ENCODE measurements at places on chromosomes 4 and X.

GRCh38 chr4:94219402-94219801, 11.7 kb downstream of the SMARCAD1 start:
- no peak overlapping the region for H3K27ac ChIP-seq
- H3K36me3 ChIP-seq: peaks cover 45% of the 10 kb centered on the region
- no peaks in the 10 kb centered on the region for H3K27me3 ChIP-seq
- no peak for DNase-seq
- peaks cover 25% of the 10 kb centered on the region for H3K4me1 ChIP-seq
- no peak overlapping the region for H3K4me3 ChIP-seq

- H3K4me1 ChIP-seq: no peaks in the 10 kb centered on the region
- H3K36me3 ChIP-seq: no peaks in the 10 kb centered on the region
- H3K4me3 ChIP-seq: no peak overlapping the region
These were observed 210.9 kb downstream of the KLHL4 start for GRCh38 chrX:87728459-87728858.

DNA sequence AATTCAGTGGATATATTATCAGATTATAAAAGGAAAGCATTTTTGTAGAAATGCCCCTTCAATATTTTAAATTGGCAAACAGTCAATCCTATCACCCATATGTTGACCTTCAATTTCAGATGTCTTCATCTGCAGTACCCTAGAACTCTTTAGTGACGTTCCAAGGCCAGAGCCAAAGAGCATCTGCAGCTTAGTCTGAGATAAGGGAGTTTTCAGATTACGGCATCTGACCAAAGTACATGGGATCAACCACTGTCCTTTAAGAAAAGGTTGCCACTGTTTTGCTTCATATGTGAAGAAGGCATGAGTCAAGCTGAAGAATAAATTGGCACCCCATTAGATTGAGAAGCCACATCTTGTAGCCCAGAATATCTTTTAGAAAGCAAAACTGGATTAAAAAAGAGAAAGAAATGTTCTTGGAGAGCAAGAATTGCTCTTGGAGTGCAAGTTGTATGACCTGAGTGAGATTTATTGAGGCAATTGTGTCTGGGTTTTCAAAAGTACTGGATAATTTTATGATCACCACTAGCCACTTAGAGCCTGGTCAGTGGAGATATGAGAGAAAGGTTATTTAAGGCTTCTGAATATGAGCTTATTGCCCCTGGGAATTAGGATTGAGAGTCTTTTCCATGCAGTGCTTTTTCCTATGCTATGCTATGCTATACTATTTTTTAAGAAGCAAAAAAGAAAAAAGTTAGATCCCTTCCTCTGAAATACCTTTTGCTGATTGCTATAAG, 251.9 kb upstream of the NR3C2 start:
- no peak for DNase-seq
- no peak overlapping the region for H3K4me3 ChIP-seq
- no peaks in the 10 kb centered on the region for H3K27me3 ChIP-seq

DNA sequence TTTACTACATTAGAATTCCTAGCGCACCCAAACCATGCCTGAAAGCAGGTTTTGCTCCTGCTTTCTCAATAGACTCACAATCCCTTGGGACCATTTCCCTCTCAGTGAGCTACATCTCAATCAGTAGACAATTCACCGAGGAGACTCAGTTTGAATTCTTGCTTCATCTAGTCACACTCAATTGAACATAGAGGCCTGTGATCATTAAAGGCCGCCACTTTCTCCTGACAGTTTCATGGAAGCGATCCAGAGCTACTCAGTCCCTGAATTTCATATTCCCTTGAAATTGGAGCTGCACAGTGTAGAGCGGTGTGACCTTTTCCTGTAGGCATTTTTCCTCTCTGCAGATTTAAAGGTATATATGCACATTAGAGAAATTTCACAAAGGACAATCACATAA, 193.9 kb upstream of the SPOCK3 start:
- no peaks in the 10 kb centered on the region for H3K4me1 ChIP-seq
- H3K36me3 ChIP-seq: no peaks in the 10 kb centered on the region
- no peak overlapping the region for H3K4me3 ChIP-seq
- no peak for DNase-seq

GRCh38 chrX:72102760-72103159, 29.0 kb downstream of the RTL5 start:
- H3K4me1 ChIP-seq: peaks cover 39% of the 10 kb centered on the region
- no peaks in the 10 kb centered on the region for H3K36me3 ChIP-seq
- peaks cover 42% of the 10 kb centered on the region for H3K27me3 ChIP-seq
- no peak for DNase-seq
- no peak overlapping the region for H3K4me3 ChIP-seq

DNA sequence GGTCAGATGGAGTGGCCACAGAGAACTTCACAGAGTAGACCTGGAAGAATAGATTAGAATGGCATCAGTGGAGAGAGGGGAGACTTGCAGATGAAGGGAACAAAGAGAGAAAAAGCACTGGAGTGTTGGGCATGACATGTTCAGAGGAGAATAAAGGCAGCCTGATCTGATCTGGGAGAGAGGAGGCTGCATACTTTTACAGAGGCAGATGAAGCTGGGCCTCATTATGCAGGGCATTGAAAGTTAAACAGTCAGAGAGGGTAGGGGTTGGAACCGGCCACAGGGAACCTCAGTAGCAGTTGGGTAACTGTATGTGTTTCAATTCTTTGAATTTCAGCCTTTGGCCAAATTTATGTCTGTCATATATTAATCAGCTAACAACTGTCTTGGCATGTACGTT, 61.2 kb downstream of the SH3BGRL start:
- no peak overlapping the region for H3K27ac ChIP-seq
- no peak overlapping the region for H3K4me3 ChIP-seq
- peaks cover 9% of the 10 kb centered on the region for H3K36me3 ChIP-seq
- H3K27me3 ChIP-seq: no peaks in the 10 kb centered on the region

DNA sequence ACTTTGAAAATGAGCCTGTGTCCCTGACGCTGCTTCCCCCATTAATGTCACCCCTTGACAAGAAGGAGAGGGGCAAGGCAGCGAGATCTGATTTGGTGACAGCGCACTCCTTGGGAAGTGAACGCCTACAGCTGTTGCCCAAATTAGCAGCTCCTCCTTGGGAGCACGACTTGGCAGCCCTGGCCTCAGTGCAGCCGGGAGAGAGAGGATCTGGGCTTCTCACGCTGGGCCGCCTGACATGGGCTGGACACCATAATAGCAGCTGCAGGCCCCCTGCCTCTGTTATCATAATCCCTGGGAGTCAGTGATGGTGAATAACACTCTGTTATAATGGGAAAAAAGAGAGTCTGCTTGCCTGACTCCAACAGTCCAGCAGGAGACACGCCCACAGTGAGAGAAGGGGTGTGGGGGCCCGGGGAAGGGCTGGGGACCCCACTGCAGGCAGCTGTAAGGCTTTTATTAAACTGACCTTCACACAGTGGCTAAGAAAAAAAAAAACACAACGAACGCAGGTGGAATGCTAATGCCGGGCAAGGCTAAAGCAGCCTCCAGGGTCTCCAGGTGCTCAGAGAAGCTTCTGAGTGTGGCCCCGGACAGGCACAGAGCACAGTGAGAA, 73.3 kb downstream of the PSAPL1 start:
- no peak overlapping the region for H3K27ac ChIP-seq
- no peak for DNase-seq
- no peaks in the 10 kb centered on the region for H3K4me1 ChIP-seq

DNA sequence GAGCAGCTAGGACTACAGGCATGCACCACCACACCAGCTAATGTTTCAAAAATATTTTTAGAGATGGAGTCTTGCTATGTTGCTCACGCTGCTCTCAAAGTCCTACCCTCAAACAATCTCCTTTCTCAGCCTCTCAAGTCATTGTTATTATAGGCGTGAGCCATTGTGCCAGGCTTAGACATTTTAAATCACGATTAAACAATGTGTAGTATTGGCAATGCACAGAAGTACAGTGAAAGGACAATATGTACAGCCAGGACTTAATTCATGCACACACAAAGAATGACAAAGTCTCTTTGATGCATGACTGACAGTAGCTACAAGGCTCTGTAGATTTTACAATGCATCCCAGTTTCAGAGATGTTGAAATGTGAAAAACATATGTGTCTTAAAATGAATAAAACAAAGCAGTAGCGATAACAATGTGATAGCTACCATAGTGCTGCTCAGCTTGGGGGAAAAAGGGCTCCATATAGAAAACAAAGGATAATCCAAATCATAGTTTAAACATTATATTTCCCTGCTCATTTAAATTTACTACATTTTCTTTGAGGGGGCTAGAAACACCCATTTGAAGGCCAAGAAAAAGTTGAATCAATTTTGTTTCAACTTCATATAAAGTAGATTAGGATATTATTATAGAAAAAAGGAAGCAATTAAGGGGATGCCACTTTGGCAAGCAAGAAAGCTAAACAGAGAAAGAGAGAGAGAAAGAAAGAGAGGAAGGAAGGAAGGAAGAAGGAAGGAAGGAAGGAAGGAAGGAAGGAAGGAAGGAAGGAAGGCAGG, 272.4 kb upstream of the SMIM31 start:
- no peaks in the 10 kb centered on the region for H3K4me1 ChIP-seq
- no peak overlapping the region for H3K4me3 ChIP-seq
- no peaks in the 10 kb centered on the region for H3K27me3 ChIP-seq
- no peaks in the 10 kb centered on the region for H3K36me3 ChIP-seq

DNA sequence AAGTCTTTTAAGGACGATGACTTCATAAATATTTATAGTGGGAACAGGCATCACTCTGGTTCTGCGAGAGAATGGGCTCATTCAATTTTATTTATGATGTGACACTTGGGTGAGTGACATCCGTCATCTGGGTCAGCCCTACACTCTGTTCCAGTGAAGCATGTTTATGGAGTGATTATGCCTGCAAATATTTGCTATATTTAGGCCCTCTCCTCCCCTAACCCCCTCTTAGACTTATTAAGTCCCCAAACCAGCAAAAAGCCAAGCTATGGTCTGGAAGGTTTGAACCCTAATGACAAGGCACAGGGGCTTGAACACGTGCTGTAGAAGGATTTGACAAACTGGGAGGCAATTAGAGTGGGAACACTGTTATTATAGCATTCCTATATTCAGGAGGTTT, 55.9 kb downstream of the C4orf51 start:
- peaks cover 3% of the 10 kb centered on the region for H3K4me1 ChIP-seq
- H3K27ac ChIP-seq: no peak overlapping the region
- H3K4me3 ChIP-seq: no peak overlapping the region

DNA sequence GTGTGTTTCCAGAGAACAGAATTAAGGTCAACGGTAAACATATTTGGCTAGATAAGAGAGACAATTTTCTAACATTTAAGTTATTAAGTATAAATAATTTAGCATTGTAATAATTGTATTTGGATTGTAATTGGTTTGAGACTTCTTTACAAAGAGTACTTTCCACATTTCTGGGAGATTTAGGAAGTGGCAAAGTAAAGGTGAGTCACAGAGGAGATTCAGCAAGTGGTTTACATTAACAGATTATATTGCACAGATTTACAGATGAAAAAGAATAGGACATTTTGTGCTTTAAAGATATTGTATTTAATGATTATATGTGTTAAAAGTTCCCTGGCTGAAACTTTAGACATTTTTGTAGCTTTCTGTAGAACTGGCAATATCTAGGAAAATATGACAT, 584.4 kb upstream of the AADAT start:
- DNase-seq: no peak
- no peak overlapping the region for H3K27ac ChIP-seq
- no peaks in the 10 kb centered on the region for H3K36me3 ChIP-seq

DNA sequence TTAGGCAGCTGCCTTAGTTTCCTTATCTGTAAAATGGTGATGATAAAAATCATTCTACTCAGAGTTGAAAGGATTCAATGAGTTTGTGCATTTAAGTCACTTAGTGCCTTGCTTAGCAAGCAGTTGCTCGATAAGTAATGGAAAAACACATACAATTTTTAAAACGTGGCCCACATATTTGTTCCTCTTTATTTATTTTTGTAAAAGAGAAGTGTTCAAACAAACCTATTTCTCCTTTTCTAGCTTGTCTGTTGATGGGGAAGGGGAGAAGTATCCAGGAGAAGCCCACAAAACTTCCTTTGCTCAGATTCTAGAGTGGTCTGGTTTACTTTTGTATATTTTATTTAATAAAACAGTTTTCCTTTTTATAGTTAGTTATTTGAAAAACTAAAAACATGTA, 3.3 kb upstream of the HPGDS start:
- no peak overlapping the region for H3K4me3 ChIP-seq
- H3K4me1 ChIP-seq: peaks cover 55% of the 10 kb centered on the region
- no peak overlapping the region for H3K27ac ChIP-seq
- H3K27me3 ChIP-seq: no peaks in the 10 kb centered on the region
- H3K36me3 ChIP-seq: peaks cover 4% of the 10 kb centered on the region
- DNase-seq: no peak

GRCh38 chr4:142141224-142141623, 504.8 kb downstream of the IL15 start:
- no peaks in the 10 kb centered on the region for H3K27me3 ChIP-seq
- no peak overlapping the region for H3K4me3 ChIP-seq
- no peak for DNase-seq
- H3K27ac ChIP-seq: no peak overlapping the region
- H3K36me3 ChIP-seq: peaks cover 51% of the 10 kb centered on the region
- H3K4me1 ChIP-seq: peaks cover 17% of the 10 kb centered on the region

DNA sequence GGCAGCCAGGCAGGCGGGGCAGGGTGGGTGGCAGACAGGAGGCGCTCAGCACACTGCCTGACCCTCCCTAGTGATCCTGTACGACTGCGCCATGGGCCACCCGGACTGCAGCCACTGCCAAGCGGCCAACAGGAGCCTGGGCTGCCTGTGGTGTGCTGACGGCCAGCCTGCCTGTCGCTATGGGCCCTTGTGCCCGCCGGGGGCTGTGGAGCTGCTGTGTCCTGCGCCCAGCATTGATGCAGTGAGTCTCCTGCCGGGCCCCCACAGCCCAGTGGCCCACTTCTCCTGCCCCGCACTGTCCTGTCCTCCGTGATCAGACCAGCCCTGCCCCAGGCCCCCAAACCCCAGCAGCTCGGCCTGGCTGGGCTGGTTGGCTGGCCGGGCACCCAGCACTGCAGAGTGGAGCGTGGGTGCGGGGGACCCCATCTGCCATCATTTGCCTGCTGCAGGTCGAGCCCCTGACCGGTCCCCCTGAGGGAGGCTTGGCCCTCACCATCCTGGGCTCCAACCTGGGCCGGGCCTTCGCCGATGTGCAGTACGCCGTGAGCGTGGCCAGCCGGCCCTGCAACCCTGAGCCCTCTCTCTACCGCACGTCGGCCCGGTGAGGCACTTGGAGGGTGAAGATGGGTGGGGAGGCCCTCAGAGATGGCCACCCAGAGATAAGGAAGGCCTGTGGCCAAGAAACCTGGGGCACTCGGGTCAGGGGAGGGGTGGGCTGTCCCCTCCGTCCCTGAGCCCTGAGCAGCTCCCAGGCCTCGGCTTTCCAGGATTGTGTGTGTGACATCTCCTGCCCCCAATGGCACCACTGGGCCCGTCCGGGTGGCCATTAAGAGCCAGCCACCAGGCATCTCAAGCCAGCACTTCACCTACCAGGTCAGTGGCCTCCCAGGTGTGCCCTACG, 7.6 kb downstream of the PLXNB3 start:
- H3K27me3 ChIP-seq: no peaks in the 10 kb centered on the region
- no peak for DNase-seq
- no peaks in the 10 kb centered on the region for H3K4me1 ChIP-seq
- H3K27ac ChIP-seq: no peak overlapping the region
- no peak overlapping the region for H3K4me3 ChIP-seq
- no peaks in the 10 kb centered on the region for H3K36me3 ChIP-seq

DNA sequence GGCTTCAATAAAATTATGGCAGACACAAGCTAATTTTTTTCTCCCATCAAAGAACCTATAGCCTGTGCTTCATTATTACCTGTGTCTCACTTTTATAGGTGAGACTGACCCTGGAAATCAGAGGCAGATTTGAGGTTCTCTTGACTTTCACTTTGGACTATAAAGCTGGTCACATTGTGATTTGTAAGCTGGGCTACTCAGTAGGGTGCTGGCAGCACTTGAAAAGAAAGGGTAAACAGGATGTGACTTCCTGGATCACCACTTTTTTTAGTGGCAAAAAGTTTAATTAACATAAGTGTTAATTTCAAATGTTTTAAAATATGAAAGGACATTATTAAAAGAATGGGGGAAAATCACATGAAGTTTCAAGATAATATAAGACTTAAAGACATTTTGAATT, 50.6 kb upstream of the GATB start:
- H3K27me3 ChIP-seq: no peaks in the 10 kb centered on the region
- no peak overlapping the region for H3K4me3 ChIP-seq
- no peaks in the 10 kb centered on the region for H3K36me3 ChIP-seq

All from T-helper 2 cell treated with Interferon-gamma antibody and Interleukin-4, amounts not matched to agents 5 μg/mL and 100 μg/mL, for 36 hours (primary cell).